ENCODE measurements at places on chromosomes 3 and 15.

GRCh38 chr15:40495516-40495915 lies 24.7 kb downstream of the CHST14 start:
- no peak for DNase-seq

- DNase-seq = no peak
Observed at GRCh38 chr3:79314962-79315361, 452.8 kb downstream of the ROBO1 start.

DNA sequence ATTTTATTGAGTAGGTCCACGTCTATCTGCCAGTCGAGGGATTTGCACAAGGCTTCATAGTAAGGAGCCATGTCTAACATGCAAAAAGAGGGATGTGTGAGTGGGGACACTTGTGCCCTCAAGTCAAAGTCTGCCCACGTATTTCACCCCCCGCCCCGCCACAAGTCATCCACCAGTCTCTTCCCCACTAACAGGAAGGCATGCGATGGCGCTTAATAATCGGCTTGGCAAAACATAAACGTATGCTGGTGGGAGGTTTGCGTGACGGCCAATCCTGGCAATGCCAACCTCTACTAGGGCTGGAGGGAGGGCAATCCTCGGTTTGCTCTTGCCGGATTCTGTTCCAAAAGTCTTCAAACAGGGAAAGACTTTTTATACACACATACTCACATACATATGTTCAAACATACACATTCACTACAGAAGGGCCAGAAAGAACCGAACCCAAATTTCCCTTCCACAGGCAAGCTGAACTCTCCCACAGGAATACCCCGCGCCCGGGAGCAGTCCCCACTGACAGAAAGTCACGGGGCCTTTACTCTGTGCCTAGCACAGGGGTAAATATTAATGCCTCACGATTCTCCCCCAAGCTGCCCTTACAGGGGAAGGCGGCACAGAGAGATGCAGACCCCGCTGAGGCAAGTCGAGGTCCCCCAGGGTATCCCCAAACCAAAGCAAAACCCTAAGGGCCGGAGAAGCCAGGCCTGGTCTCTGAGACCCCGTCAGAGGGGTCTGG lies 675 bp downstream of the PSMD6 start:
- DNase-seq = no peak

DNA sequence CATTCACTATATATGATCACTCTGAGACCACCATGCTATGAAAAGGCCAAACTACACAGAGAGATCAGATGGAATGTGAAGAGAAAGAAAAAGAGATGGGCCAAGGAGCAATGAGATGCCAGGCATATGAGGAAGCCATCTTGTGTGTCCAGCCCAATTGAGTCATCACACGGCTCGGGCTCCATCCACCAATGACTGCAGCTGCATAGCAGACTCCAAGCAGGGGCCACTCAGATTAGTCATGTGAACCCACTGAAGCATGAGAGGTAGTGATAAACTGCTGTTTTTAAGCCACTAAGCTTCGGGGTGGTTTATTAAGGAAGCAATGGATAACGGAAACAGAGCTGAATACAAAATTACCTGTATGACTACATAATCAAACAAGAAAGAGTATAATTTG lies 185.9 kb downstream of the SUCLG2 start:
- DNase-seq = no peak

DNA sequence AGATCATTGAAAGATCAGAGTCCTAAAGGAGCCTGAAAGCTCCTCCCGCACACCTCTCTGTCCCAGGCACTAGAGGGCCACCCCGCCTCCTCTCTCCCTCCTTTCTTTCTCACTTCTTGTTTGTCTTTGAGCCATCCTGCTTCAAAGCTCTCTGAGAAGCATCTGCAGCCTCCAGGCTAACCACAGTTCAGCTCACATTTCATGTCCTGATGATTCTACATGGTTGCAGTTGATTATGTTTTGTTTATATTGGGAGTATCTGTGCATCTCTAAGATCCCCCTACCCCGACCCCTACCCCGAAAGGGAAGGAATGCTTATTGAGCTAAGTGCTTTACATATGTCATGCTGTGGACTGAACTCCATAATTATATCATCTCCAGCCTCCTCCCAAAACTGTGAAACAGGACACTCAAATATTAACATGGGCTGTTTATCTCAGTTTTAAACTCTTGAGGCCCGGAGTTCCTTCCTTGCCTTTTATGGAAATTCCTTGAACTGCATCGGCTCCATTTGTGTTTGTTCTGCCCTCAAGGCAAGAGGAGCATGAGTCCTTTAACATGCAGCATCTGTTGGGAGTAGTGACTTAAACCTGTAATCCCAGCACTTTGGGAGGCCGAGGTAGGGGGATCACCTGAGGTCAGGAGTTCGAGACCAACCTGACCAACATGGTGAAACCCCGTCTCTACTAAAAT lies 30.9 kb downstream of the MGLL start:
- peak; percentile 68 for DNase-seq

DNA sequence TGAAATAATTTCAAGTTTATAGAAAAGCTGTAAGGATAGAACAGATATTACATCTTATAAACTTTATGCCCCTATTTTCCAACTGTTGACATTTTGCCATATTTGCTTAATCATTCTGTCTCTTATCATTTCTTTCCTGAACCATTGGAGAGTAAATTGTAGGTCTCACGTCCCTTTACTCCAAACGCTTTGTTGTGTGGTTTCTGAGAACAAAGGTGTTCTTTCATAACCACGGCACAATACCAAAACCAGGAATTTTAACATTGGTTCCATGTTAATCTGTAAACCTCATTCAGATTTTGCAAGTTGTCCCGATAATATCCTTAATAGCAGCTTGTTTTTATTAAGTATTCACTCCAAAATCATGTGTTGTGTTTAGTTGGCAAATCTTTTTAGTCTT lies 134.8 kb downstream of the AKAP13 start:
- DNase-seq = no peak

- DNase-seq = no peak
Observed at GRCh38 chr3:156812521-156813335, 13.4 kb upstream of the LEKR1 start.

GRCh38 chr3:141052201-141053069 lies 1.3 kb downstream of the SPSB4 start:
- peak; percentile 86 for DNase-seq

DNA sequence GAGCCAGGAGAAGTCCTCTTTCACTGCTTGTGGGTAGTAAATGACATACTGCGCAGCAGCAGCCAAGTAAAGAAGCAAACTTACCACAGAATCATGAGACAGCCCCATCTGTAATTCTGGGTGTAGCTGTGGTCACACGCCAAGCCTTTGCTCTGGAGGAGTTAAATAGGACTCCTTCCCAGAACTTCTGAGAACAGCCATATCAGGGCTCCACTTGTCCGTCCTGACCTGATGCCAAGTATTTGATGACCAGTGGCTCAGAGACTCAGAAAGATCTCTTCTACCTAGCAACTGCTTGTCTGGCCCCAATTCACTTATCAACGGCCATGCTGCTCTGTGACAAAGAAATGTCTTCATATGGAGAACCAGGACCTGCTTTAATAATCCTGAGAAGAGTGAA lies 20.6 kb upstream of the GOLIM4 start:
- no peak for DNase-seq

DNA sequence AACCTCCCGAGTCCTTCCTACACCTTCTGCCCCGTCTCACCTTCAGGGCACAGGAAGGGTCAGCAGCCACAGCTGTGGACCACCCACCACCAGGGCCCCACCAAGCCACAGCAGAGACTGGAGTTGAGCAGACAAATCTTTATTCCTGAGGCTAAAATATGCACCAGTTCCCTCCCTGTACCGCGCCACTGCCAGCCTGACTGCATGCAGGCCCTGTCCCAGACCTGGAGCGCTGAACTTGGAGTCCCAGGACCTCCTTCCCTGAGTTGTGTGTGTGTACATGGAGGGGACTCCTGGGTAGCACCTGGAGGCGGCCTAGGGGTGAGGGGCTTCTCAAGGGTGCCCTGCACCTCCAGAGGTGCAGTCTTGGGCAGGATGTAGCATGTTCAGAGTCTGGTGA lies 4.0 kb upstream of the TMEM89 start:
- DNase-seq = no peak

DNA sequence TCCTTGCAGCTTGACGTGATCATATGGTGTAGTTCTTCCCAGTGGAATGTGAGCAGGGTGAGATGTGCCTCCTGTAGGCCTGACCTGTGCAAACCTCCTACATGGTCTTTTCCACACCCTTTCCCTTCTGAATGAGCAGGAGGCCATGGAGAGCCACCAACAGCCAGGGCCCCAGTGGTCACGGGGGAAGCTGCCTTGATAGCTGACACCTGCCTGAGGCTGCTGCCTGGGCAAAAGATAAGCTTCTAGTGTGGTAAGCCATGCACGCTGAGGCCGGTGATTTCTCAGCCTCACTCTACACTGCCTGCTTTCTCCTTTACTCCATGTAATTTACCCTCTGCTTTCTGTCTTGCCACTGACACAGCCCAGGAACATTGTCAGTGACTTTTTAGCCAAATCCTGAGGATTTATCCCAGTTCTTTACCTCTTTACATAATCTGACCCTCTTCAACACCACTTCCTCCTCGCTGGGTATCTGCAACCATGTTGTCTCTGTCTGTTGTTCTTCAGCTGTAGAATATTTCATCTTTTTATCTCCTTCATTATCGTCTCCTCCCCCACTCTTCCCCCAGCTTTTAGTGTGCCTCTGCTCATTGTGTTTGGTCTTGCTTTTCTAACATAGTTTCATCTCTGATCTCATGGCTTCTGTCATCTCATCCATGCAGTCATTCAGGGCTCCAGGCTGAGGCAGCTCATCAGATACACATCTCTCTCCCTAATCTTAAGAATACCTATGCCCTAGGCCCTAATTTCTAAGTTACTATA lies 11.2 kb upstream of the KBTBD12 start:
- no peak for DNase-seq

- DNase-seq = no peak
Observed at GRCh38 chr3:30655187-30655812, 48.9 kb downstream of the TGFBR2 start.

- no peak for DNase-seq
Observed at GRCh38 chr3:198092276-198092675, 132.3 kb downstream of the LMLN start.

DNA sequence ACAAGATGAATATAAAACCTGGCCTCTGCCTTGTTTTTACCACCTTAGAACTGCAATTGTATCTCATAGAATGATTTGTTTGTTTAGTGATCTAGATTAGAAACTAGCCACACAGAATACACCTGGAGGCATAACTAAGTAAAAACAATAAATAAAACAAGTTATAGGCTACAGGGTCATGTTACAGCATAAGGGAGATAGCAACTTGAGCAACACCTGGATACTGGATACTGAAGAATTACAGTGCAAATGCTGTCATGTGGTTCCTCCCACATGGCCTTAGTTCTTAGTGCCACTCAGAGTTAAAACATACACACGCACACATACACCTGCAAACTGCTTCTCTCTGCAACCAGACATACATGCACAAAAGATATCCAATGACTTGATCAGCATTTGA lies 563.4 kb upstream of the DPPA4 start:
- DNase-seq = peak; percentile 21

DNA sequence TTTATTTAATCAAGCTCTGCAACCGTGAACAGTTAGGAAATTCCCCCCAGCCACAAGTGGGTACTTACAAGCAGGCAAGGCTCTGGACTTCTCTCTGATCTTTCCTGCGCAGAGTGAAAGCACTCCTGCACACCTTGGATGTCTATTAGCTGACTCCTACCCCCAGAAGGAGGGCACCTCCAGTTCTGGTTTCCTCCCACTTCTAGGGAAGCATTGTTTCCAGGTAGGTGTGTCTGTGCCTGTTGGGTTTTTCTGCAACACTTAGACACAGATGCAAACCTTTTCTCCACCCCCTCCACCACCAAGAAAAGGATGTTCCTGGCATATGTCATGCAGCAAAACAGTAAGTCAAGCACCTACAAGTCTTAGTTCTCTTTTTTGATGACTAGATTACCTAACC lies at the start of gene ZBED2:
TSS of gene ZBED2 (minus strand) at position 115 of the 400 bp plus-strand sequence. CDS start 1,145 bp downstream, outside the sequence.
- DNase-seq = no peak

DNA sequence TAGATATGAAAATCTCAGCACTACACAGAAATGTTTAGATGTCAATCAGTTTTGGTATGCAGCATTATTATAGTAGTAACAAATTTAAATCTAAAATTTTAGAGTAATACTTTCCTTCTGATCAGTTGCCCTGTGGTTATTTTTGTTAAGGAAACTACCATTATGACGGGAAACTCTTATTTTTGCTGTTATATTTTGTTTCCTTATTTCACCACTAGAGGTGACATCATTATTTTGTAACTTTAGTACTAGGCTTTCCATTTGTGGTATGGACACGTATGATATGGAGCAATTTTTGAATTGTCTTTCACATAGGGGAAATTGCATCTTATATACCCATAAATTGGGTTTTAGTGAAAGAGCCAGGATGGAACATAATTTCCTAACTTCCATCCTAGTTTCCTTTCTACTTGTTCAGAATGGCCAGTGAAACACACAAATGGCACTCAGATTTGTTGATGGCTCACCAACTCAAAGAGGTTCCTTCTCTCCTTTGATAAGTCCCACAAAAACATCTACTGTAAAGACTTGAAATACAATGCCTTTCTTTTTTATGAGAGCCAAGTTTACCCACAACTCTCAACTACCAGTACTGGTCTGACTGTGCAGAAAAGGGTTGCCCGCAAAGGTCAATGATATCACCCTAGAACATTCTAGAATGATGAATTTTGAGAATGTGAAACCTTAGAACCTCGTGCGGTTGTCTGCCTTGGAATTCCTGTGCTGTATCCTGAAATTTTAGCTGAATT lies 19.4 kb upstream of the PPP4R2 start:
- DNase-seq = no peak

- DNase-seq = no peak
Observed at GRCh38 chr3:105746231-105746996, 122.4 kb downstream of the CBLB start.

- DNase-seq = no peak
Observed at GRCh38 chr3:48879307-48879993, 19.2 kb downstream of the SLC25A20 start.

DNA sequence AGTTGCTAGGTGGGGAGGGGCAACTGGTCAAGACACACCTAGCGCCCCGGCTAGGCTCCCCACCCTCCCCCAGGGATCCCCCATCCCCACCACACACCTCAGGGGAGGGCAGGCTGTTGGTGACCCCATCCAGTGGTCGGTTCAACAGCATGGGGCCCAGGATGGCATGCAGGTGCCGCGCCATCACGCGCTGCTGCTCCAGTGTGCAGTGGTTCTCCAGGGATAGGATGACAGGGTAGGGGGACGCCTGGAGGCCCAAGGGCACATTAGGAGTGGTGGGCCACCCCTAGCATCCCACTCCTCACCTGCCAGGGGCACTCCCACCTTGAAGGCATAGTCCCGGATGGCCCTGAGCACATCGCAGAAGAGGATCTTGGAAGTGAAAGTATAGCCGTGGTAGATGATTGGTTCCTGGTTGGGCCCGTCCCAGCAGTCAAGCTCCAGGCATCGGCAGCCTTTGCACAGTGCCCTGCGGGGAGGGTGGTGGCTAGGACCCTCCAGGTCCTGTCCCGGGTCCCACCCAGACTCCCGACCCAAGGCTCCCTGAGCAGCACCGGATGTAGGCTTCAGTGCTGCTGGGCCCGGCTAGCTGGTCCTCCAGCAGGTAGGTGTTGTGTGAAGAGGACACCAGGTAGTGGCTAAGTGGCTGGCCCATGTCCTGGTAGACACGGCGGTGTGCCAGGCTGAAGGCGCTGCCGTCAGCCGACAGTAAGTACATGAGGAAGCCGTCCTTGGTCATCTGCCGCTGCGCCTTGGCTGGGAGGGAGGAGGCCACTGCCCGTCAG lies 19.4 kb downstream of the VILL start:
- DNase-seq = no peak

GRCh38 chr3:65516998-65517397 lies 521.7 kb downstream of the MAGI1 start:
- no peak for DNase-seq

Measured in kidney (tissue), 22 donors.